ENCODE measurements at places on chromosomes 7 and 10. TPM values are rescaled to one million over a fixed set of nuclear protein-coding genes. Genes with fewer than 3 reads are reported as not detected.

The ZNHIT1 gene
- 72.7 TPM for total RNA-seq

- DNase-seq: no peak
Measured at GRCh38 chr10:12408472-12408871, 59.1 kb downstream of the CAMK1D start.

GRCh38 chr10:29735628-29736365 is 101.0 kb upstream of the SVIL start:
- DNase-seq: peak; percentile 65

The PNPLA8 gene
- 26.3 TPM for total RNA-seq

All from bronchial epithelial cell (primary cell).